ENCODE measurements at places on chromosomes 7 and 10. TPM values are rescaled to one million over a fixed set of nuclear protein-coding genes. Genes with fewer than 3 reads are reported as not detected.

The UPK3BL1 gene
- total RNA-seq: 16.7 TPM

The TEX47 gene
- total RNA-seq: not detected

The RPEL1 gene
- total RNA-seq: not detected

The PTF1A gene
- not detected for total RNA-seq

The STMP1 gene
- total RNA-seq: 29.6 TPM

Measured in cardiac ventricle fibroblast (primary cell).